ENCODE measurements at places on chromosomes 11 and 22.

DNA sequence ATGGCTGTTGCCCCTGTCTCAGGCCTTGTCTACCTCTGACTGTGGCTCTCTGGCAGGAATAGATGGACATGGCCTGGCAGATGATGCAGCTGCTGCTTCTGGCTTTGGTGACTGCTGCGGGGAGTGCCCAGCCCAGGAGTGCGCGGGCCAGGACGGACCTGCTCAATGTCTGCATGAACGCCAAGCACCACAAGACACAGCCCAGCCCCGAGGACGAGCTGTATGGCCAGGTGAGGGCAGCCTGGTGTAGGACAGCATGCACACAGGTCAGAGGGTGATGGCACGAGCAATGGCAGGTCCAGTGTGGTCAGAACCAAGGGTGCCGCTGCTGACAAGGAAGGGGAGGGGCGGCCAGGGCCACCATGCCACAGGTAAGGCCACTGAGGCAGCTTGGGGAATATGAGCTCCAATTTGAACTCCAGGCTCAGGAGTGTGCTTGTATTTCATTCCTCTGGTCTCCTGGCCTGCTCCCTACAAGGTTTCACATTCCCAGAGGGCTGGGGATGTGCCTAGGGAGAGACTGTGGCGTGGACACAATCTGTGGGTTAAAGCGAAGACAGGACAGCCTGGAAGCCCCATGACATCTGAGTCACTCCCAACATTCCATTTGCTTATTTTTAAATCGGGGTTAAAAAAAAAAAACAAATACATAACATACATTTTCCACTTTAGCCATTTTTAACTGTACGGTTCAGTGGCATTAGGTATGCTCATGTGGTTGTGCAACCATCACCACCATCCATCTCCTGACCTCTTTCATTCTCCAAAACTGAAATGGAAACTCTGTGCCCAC lies 562 bp downstream of the FOLR3 start:
- no peak for DNase-seq

GRCh38 chr22:23269441-23270211 lies 89.3 kb downstream of the BCR start:
- no peak for DNase-seq

DNA sequence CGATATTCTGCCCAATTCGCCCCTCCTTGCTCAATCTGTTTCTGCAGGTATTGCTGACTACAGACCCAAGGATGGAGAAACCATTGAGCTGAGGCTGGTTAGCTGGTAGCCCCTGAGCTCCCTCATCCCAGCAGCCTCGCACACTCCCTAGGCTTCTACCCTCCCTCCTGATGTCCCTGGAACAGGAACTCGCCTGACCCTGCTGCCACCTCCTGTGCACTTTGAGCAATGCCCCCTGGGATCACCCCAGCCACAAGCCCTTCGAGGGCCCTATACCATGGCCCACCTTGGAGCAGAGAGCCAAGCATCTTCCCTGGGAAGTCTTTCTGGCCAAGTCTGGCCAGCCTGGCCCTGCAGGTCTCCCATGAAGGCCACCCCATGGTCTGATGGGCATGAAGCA lies 9.2 kb upstream of the SLC35E4 start:
- DNase-seq = no peak

DNA sequence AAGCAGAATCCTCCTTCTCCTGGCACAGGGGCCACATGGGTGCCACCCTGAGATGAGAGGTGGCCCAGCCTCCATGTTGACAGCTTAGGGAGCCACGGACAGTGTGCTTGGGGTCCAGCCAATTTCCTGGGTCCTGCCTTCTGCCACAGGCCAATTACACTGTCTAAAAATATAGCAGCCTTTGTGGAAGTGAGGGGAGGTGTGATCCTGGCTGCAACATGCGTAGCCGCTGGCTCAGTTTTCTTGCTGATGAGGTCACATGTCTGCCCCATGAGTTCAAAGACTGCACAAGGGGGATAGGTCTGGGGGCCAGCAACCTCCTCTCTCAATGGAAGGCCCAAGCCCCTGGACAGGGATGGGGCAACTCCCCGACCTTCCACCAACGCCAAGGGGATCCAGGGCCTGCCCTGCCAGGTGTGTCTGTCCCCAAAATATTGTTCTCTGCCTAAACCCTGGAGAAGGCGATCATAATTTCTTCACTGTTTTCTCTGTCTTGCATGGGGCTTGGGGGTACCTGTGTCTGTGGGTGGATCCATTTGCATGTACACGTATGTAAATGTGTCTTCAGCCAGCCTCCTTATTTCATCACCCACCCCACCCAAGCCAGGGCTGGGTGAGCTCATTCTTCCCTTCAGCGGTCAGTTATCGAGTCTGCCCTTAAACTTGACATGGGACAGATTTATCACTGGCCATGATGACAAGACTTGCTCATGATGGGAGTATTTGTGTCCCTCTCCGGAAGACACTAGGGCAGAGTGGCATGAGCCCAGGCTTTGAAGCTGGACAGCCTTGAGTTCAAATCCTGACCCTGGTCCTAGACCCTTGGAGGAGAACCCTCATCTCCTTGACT lies 59.4 kb downstream of the OTOG start:
- no peak for DNase-seq

- no peak for DNase-seq
Measured at GRCh38 chr11:78201096-78201818, 12.5 kb downstream of the USP35 start.

- no peak for DNase-seq
Measured at GRCh38 chr11:46633291-46634217, 16.2 kb downstream of the ATG13 start.

- DNase-seq = no peak
Measured at GRCh38 chr11:124193221-124194010, 10.3 kb downstream of the OR10D3 start.

- no peak for DNase-seq
Measured at GRCh38 chr11:71500601-71501021, 26.5 kb upstream of the KRTAP5-7 start.

DNA sequence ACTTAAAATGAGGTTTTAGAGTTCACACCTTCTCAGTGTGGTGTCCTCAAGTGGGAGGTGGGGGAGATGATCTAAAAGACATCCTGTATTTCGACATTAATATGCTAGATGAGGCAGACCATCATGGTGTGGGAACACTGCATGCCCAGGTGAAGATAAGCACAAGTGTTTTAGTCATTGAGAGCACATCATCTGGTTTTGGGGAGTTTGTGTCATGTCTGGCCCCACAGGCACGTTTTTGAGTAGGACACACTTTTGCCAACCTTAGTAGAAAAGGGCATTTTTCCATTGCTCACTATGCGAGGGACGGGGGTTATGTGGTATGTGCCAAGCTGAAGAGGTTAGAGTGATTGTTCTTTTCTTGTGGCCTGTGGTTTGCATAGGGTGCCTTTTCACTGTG lies 189.3 kb downstream of the DBX1 start:
- no peak for DNase-seq

DNA sequence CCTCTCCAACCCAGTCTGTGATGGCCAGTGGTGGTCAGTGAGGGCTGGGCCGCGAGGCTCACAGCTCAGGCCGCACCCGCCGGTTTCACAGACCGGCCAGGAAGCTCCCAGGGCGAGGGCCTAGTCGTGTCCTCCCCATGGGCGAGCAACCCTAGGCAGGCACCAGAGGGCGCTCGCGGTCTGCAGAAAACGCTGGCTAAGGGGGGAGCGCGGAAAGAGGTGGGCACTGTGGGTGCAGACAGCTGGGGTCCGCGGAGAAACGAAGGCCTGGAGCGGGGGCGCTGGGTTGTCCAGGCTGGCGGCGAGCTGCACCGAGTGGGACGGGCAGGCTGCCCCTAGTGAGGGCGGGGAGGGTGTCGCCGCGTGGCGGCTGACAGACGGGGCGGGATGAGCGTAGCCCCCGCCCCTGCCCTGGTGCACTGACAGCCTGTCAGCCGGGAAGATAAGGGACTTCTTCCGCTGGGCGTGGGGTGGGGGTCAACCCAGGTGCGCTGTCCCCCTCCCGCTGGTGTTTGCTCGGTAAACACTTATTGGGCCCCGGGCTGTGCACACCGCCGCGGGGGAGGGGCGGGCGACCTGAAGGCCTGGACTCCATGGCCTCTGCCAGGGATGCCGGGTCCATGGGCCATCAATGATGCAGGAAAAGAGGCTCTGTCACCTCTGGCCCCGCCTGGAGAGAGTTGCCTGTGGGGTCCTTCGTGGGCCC lies 7.5 kb downstream of the GP1BB start:
- peak; percentile 75 for DNase-seq

GRCh38 chr11:110356762-110357671 lies 60.6 kb upstream of the RDX start:
- no peak for DNase-seq

DNA sequence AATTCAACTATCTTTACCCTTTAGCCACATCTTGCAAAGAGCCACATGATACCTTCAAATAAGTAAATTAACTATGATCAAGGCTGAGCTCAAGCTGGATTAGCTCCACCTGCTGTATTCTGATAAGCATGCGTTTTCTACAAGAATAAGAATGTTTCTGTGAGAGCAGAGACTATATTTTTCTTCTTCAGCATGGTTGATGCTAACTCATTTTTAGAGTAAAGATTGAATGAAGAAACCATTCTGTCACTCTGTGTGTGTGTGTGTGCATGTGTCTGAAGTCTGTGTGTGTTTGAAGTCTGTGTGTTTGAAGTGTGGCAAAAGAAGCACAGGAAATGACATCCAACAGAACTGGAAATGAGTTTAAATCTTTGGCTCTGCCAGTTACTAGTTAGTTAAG lies 12.0 kb upstream of the LAYN start:
- no peak for DNase-seq

GRCh38 chr22:22479999-22480532 lies 28.5 kb downstream of the ZNF280B start:
- no peak for DNase-seq

- DNase-seq = no peak
Measured at GRCh38 chr22:48338793-48339705, 1488.6 kb downstream of the BRD1 start.

GRCh38 chr22:49247194-49247924 lies 580.3 kb downstream of the BRD1 start:
- DNase-seq = no peak

- DNase-seq = peak; percentile 94
Measured at GRCh38 chr11:62753736-62754603, at the start of gene ZBTB3. TSS of gene ZBTB3 (minus strand) at chr11:62754160. CDS start at chr11:62753664, 496 bp downstream.

DNA sequence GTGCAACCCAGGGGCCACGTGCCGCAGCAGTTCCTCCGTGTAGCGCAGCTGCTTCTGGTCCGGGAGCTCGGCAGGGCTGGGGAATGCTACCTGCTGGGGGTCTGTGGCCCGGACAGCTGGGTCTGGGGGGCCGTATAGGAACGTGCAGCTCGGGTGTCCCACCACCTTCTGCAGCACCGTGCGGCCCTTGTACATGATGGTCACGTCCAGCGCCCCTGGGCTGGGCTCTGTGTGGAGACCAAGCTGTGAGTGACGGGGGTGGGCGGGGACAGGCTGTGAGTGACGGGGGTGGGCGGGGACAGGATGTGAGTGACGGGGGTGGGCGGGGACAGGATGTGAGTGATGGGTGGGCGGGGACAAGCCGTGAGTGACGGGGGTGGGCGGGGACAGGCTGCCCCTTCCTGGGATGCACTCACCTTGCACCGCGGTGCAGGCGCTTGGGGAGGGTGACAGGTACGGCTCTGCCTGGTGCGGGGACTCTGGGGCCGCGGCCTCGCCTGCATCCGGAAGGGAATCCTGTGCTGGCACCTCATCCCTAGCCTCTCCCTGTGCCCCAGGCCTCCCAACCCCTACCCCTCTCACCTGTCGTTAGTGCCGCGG lies 2.3 kb downstream of the IRF7 start:
- peak; percentile 76 for DNase-seq

- no peak for DNase-seq
Measured at GRCh38 chr11:116693102-116693570, 79.7 kb downstream of the BUD13 start.

DNA sequence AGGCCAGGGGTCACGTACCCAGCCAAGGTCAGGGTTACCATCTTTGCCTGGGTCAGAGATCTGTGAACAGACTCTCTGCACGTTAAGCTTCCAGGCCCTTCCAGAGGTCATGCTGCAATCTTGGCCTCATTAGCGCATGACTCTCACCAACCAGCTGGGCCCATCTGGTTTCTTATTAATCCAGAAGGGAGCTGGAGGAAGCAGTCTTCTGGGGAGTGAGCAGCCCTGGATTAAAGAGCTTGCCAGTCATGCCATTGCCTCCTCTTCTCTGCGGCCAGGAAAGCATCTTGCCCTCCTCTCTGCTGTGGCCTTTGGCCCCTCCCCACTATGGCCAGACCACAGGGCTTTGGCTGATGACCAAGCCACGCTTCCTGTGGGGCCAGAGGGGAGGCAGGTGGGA lies 57.4 kb downstream of the CHST1 start:
- DNase-seq = no peak

- no peak for DNase-seq
Measured at GRCh38 chr11:111694851-111695250, 71.3 kb downstream of the PPP2R1B start.
